ENCODE measurements at places on chromosomes 2 and 18. TPM values are rescaled to one million over a fixed set of nuclear protein-coding genes. Genes with fewer than 3 reads are reported as not detected.

MOGAT1 gene
- polyA plus RNA-seq = not detected

EDAR gene
- 0.09 TPM for polyA plus RNA-seq

UGT1A3 gene
- not detected for polyA plus RNA-seq

REG3A gene
- not detected for polyA plus RNA-seq

RBM43 gene
- polyA plus RNA-seq = 9.4 TPM

LIMS3 gene
- polyA plus RNA-seq = 3.4 TPM

CUL3 gene
- 72.3 TPM for polyA plus RNA-seq

RAB17 gene
- 0.89 TPM for polyA plus RNA-seq

NEB gene
- polyA plus RNA-seq = 673 TPM

SPOPL gene
- 12.0 TPM for polyA plus RNA-seq

TLX2 gene
- polyA plus RNA-seq = not detected

GALNT14 gene
- 2.6 TPM for polyA plus RNA-seq

TTC27 gene
- 15.3 TPM for polyA plus RNA-seq

TP53I3 gene
- polyA plus RNA-seq = 34.0 TPM

ANKRD30BL gene
- not detected for polyA plus RNA-seq

CROCC2 gene
- 0.22 TPM for polyA plus RNA-seq

KIAA1328 gene
- 5.5 TPM for polyA plus RNA-seq

CDK15 gene
- polyA plus RNA-seq = 0.81 TPM

NFU1 gene
- polyA plus RNA-seq = 49.2 TPM

BBS5 gene
- 6.0 TPM for polyA plus RNA-seq

HTR2B gene
- 0.22 TPM for polyA plus RNA-seq

CHRND gene
- 141 TPM for polyA plus RNA-seq

SLC16A14 gene
- polyA plus RNA-seq = 3.0 TPM

AMER3 gene
- polyA plus RNA-seq = not detected

All from muscle of leg (tissue), 16 donors.